ENCODE measurements at places on chromosomes 6 and 20.

- no peak for DNase-seq
Observed at GRCh38 chr6:166551754-166552495, 34.6 kb downstream of the RAMACL start.

DNA sequence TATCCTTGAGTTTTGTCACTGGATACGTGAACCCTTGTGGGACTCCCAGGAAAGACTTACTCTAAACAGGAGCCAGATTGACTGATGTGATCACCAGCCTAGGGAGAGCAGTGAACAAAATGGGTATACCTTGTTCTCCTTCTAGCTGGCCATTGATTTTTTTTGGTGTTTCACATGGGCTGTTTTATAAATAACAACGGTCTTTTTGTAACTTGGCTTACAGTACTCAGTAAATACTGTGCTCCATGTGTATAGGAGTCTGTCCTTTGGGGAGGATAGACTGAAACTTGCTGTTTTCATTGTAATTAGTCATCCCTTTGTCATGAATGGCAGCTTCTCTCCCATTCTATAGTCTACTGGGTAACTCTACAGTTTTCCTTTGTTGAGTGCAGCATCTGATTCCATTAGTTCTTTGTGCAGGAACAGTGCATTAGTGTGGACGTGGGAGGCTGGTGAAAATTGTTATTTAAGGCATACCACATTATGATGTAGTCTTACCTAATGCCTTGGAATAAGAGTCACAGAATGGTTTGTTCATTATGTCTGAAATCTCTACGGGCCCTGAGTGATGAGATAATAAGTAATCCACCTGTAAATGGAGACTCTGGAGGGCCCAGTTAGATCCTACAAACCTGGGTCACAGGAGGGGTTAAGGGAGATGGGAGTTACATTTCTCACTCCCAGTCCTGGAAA, 89.5 kb downstream of the TIAM2 start:
- no peak for DNase-seq

DNA sequence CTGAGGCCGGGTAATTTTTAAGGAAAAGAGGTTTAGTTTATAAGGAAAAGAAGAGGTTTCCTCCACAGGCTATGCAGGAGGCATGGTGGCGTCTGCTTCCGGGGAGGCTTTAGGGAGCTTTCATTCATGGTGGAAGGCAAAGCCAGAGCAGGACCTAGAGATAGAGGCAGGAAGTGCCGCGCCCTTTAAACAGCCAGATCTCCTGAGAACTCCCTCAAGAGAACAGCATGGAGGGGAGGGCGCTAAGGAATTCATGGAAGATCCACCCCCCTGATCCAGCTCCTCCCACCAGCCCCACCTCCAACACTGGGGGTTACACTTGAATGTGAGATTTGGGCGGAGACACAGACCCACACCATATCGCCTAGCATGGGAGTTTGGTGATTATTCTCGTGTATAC, 13.9 kb upstream of the DACT2 start:
- DNase-seq: no peak

- DNase-seq: no peak
Observed at GRCh38 chr20:44597930-44598329, 15.6 kb downstream of the PKIG start.

- no peak for DNase-seq
Observed at GRCh38 chr6:8325743-8326142, 109.6 kb downstream of the SLC35B3 start.

- no peak for DNase-seq
Observed at GRCh38 chr6:113777601-113778000, 79.5 kb upstream of the MARCKS start.

DNA sequence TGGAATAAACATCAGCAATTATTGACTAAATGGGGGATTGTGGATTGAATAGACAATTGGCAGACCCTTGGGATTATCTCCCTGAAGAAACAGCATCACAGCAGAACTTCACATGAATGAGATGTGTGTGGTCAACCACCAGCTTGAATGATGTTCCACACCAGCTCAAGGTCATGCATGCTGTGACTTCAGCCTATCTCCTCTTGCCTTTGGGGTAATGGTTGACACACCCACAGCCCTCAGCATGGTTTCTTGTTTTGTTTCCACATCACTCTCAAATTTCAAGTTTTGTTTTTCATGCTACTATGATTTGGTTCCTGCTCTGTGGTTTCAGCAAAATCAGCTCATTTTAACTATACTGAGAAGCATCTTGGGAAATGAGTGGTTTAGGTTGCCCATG, 94.3 kb downstream of the PAK5 start:
- DNase-seq: no peak

DNA sequence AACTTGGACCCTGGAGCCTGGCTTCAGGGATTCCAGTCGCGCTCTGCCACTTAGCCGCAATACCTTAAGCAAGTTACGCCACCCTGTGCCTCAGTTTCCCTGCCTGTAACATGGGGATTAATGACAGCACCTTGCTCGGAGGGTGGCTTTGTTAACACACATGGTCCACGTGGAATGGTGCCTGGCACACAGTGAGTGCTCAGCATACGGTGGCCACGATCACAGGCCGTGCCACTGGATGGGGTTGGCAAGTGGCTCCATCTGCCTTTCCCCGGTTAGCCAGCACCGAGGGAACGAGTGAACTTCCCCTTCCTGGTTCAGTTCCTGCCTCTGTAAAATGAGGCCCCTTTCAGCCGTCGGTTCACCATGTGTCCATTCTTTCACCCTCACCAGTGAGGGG, 17.2 kb downstream of the C6orf132 start:
- no peak for DNase-seq

- DNase-seq: no peak
Observed at GRCh38 chr6:11155589-11155988, 44.1 kb upstream of the ERVFRD-1 start.

- DNase-seq: no peak
Observed at GRCh38 chr6:111591370-111591900, 14.2 kb downstream of the TRAF3IP2 start.

- no peak for DNase-seq
Observed at GRCh38 chr6:88262332-88262731, 96.2 kb upstream of the CNR1 start.

- DNase-seq: no peak
Observed at GRCh38 chr6:169854083-169854725, 102.8 kb downstream of the ERMARD start.

GRCh38 chr20:50265245-50265946, 74.8 kb downstream of the CEBPB start:
- no peak for DNase-seq

GRCh38 chr6:167044696-167045095, 45.5 kb downstream of the CEP43 start:
- DNase-seq: no peak

- DNase-seq: no peak
Observed at GRCh38 chr6:47629954-47630353, 68.4 kb upstream of the ADGRF4 start.

Measured in stimulated activated CD8-positive, alpha-beta memory T cell treated with anti-CD3 and anti-CD28 coated beads, Interleukin-2, amount 100 ng/mL, for 1 hour (primary cell).